ENCODE measurements at places on chromosomes 12 and 14.

DNA sequence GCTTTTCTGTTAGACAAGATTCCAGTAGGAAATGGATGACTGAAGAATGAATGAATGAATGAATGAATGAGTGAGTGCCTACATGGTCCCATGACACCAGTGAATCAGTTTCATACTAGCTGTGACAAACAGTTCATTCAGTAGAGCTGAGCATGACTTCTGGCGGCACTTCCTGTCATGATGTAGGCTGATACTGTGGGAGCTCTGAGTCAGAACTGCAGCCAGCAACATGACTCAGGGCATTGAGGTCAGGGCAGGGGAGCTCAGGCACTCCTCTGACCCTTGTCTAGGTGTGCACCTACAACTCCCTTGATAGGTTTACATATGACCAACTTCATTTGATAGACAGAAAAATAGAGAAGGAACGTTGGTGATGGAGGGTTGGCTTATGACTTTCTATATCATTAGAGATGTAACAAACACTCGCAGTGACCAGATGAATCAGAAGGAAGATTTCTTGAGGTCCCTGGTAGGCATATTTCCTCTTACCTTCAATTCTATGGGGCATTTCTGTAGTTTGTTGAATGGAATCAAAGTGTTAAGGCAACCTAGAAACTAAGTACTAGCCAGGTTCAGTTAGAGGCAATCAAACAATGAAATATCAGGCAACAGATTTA, 139.3 kb upstream of the ARHGAP5 start:
- no peaks in the 10 kb centered on the region for H3K4me1 ChIP-seq
- H3K27ac ChIP-seq, result no peak overlapping the region
- no peak overlapping the region for H3K4me3 ChIP-seq

DNA sequence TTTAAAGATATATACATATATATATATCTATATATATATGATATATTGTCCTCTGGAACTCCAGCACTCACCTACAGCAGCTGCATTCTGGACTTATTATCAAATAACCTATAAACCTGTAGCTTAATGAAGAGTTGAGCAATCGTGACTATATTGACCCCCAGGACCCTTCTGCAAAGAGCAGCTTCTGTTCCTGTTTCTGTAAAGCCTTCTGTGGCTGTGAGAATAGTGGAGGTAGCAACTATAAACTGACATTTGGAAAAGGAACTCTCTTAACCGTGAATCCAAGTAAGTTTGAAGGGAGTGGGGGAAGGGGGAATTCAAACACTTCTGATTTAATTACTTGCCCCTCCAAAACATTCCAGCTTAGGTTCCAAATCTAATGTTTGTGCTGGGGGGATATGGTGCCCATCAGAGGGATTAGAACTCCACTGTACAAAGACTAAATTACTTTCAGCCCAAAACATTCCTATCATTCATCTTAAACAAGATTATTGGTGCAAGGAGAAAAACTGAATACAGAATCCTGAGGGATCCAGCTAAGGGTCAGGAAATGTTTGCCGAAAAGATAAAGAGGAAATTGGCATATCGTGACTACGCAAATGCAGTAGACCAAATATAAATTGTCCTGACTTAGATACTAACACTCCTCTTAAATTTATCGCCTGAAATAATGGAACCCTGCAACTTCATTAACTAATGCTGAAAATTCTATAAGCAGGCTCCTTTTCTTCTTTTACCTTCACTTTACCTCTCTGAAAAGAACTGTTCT, 106.1 kb downstream of the DAD1 start:
- H3K27me3 ChIP-seq, result peaks cover 87% of the 10 kb centered on the region
- H3K4me3 ChIP-seq, result no peak overlapping the region
- H3K27ac ChIP-seq, result no peak overlapping the region
- DNase-seq, result no peak
- no peaks in the 10 kb centered on the region for H3K4me1 ChIP-seq
- no peaks in the 10 kb centered on the region for H3K36me3 ChIP-seq

- no peaks in the 10 kb centered on the region for H3K36me3 ChIP-seq
- no peak overlapping the region for H3K4me3 ChIP-seq
- H3K27ac ChIP-seq, result no peak overlapping the region
- H3K27me3 ChIP-seq, result no peaks in the 10 kb centered on the region
- no peak for DNase-seq
Observed at GRCh38 chr14:50052517-50052916, 63.9 kb downstream of the VCPKMT start.

- H3K27me3 ChIP-seq, result peaks cover 2% of the 10 kb centered on the region
- peaks cover 15% of the 10 kb centered on the region for H3K36me3 ChIP-seq
- DNase-seq, result peak; percentile 99
- H3K4me3 ChIP-seq, result peak within 1 kb of the TSS; percentile 44
- H3K27ac ChIP-seq, result peak within 1 kb of the TSS; percentile 90
- H3K4me1 ChIP-seq, result peaks cover 7% of the 10 kb centered on the region
Observed at GRCh38 chr12:7060353-7060954, at the start of gene C1S. Gene C1S, plus strand, starts transcription at chr12:7060718. Its CDS starts 1,195 bp downstream, at chr12:7061913.

DNA sequence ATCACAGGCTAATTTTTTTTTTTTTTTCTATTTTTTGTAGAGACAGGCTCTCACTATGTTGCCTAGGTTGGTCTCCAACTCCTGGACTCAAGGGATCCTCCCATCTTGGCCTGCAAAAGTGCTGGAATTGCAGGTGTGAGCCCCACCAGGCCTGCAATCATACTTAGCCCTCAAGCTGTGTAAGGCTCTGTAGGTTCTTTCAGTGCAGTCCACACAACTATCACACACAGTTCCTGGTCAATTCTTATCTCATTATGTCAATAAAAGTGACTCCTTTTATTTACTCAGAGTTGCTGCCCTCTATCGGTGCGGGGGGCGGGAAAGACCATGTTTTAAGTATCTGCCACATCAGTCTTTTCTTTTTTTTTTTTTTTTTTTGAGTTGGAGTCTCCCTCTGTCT, 29.0 kb downstream of the SLC2A3 start:
- H3K27me3 ChIP-seq, result no peaks in the 10 kb centered on the region
- DNase-seq, result peak; percentile 61
- no peaks in the 10 kb centered on the region for H3K36me3 ChIP-seq
- H3K4me3 ChIP-seq, result no peak overlapping the region

DNA sequence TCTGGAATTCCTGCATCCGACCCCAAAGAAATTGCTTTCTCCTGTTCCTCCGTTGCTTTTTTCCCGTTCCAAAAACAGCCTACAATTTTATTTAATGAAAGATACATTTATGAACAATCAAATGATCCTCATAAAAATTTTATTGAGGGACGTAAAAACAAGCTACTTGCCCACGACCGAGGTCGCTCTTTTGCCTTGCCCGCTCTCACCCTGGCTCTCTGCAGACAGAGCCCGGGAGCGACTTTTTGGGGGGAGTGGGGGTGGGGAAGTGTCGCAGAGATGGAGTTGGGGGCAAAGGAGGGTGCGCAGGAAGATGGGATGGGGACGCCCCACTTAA, 1.1 kb upstream of the HOXC9 start:
- H3K27ac ChIP-seq, result no peak overlapping the region
- H3K4me1 ChIP-seq, result peaks cover 2% of the 10 kb centered on the region
- H3K36me3 ChIP-seq, result no peaks in the 10 kb centered on the region
- no peak for DNase-seq

DNA sequence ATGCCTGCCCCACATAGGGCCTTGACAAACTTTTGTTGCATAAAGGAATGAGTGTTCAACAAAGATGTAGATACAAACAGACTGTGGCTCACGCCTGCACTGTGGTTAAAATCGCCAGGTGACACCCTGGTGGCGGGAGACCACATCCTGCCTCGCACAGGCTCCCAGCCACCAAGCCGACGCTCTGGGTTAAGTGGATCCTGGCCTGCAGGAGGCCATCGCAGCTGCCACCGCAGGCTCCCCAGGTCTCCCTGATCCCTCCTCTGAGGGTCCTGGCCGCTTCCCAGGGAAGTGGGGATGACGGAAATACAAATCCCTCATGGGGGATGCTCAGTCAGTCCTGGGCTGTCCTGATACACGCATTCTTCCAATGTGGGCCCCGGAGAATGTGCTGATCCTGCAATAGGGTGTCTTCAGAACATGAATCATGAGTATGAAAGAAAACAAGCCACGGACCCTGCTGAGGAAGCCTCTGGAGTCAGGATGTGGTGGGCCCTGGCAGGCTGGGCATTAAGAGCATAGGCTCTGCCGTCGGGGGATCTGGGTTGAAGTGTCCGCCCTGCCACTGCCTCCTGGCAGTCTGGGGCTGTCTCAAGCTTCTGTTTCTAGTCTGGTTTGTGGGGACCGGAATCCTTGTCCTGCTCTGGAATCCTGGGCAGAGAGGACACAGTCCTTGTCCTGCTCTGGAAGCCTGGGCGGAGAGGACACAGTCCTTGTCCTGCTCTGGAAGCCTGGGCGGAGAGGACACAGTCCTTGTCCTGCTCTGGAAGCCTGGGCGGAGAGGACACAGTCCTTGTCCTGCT, 53.5 kb upstream of the BEGAIN start:
- H3K27me3 ChIP-seq, result peaks cover 27% of the 10 kb centered on the region
- no peak overlapping the region for H3K4me3 ChIP-seq
- no peaks in the 10 kb centered on the region for H3K36me3 ChIP-seq
- no peak overlapping the region for H3K27ac ChIP-seq
- peak; percentile 28 for DNase-seq

DNA sequence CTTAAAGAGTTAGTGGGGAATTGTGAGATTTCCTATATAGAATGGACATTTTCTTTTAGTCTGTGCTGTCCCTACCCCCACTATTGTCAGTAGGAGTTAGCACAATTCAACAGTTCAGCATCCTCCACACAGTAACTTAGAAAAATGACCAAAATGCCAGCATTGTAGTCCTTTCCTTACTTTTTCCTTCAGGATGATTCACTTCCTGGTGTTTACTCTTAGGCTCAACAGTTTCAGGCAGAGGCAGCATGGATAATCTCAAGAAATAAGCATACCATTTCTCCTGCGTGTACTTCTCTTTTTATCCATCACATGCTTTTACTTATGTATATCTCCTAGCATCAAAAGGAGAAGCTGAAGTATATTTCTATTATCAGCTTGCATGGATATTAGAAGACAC, 683.4 kb downstream of the SLC16A7 start:
- H3K36me3 ChIP-seq, result no peaks in the 10 kb centered on the region
- no peak overlapping the region for H3K27ac ChIP-seq
- no peaks in the 10 kb centered on the region for H3K27me3 ChIP-seq

- peaks cover 13% of the 10 kb centered on the region for H3K27me3 ChIP-seq
- H3K4me3 ChIP-seq, result no peak overlapping the region
- H3K4me1 ChIP-seq, result no peaks in the 10 kb centered on the region
- no peaks in the 10 kb centered on the region for H3K36me3 ChIP-seq
Observed at GRCh38 chr14:101288436-101289229, 272.7 kb upstream of the DIO3 start.

DNA sequence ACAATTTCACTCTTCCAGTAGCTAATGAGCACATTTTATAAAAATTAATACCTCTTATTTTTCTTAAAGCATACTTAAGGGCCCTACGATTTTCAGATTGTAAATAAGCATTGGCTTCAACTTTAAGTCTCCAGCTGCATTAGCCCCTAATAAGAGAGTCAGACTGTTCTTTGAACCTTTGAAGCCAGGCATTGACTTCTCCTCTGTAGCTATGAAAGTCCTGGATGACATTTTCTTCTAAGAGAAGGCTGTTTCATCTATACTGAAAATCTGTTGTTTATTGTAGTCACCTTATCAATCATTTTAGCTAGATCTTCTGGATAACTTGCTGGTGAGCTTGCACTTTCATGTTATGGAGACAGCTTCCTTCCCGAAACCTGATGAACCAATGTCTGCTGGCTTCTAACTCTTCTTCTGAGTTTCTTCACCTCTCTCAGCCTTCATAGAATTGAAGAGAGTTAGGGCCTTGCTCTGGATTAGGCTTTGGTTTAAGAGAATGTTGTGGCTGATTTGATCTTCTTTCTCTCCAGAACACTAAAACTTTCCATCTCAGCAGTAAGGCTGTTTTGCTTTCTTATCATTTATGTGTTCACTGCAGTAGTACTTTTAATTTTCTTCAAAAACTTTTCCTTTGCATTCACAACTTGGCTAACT, 377.1 kb upstream of the RGS6 start:
- no peaks in the 10 kb centered on the region for H3K36me3 ChIP-seq
- no peak for DNase-seq
- no peaks in the 10 kb centered on the region for H3K27me3 ChIP-seq

DNA sequence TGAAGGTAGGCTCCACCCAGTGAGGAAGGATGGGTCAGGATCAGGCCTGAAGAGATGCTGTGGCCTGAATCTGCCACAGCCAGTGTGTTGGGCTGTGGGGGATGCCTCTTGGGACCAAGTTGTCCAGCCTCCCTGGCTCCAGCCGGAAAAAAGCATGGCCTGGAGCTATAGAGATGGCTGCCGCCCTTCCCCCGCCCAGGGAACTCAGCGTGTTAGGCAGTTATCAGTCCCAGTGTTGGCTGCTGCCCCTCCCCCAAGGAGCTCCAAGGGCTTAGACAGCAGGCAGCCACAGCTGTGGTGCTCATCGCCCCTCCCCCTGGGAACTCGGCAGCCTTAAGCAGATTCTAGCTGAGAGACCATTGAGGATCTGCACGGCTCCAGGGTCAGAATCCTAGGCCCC, 158.0 kb downstream of the CAPZA3 start:
- DNase-seq, result no peak
- H3K36me3 ChIP-seq, result no peaks in the 10 kb centered on the region
- H3K27me3 ChIP-seq, result no peaks in the 10 kb centered on the region
- no peak overlapping the region for H3K4me3 ChIP-seq
- no peak overlapping the region for H3K27ac ChIP-seq

GRCh38 chr12:108394196-108394595, 55.1 kb upstream of the CMKLR1 start:
- H3K27me3 ChIP-seq, result no peaks in the 10 kb centered on the region
- H3K4me1 ChIP-seq, result no peaks in the 10 kb centered on the region
- no peak overlapping the region for H3K4me3 ChIP-seq
- H3K36me3 ChIP-seq, result no peaks in the 10 kb centered on the region
- DNase-seq, result no peak
- H3K27ac ChIP-seq, result no peak overlapping the region

- no peaks in the 10 kb centered on the region for H3K36me3 ChIP-seq
- H3K4me1 ChIP-seq, result no peaks in the 10 kb centered on the region
- H3K27me3 ChIP-seq, result no peaks in the 10 kb centered on the region
- H3K4me3 ChIP-seq, result no peak overlapping the region
- DNase-seq, result no peak
Observed at GRCh38 chr14:106459971-106460730, 933.8 kb downstream of the TMEM121 start.

- no peaks in the 10 kb centered on the region for H3K4me1 ChIP-seq
- H3K36me3 ChIP-seq, result no peaks in the 10 kb centered on the region
- no peak for DNase-seq
- no peak overlapping the region for H3K4me3 ChIP-seq
- no peak overlapping the region for H3K27ac ChIP-seq
- H3K27me3 ChIP-seq, result peaks cover 17% of the 10 kb centered on the region
Observed at GRCh38 chr12:120965534-120966091, 12.7 kb upstream of the HNF1A start.

DNA sequence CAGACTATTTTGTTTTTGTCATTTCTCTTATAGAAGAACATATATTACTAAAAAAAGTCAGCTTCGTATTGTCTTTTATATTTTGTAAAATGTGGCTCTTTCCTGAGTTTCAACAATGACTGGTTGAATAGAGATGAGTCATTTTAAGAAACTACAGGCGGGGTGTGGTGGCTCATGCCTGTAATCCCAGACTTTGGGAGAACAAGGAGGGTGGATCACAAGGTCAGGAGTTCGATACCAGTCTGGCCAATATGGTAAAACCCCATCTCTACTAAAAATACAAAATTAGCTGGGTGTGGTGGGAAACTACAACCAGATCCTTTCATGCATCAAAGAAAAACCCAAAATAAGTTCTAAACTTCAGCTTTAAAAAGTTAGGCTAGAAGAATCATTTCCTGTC, 28.8 kb downstream of the HECTD4 start:
- H3K27me3 ChIP-seq, result no peaks in the 10 kb centered on the region
- H3K4me3 ChIP-seq, result no peak overlapping the region
- peak; percentile 44 for DNase-seq
- no peaks in the 10 kb centered on the region for H3K36me3 ChIP-seq
- H3K4me1 ChIP-seq, result peaks cover 1% of the 10 kb centered on the region

Measured in IMR-90 (cell line).